Activated T-cell treated with anti-CD3 and anti-CD28 coated beads, Interleukin-2, amount 50 U/mL, for 24 hours (primary cell): ENCODE measurements at places on chromosomes 2 and 18.
A peak's percentile ranks its signal among the peaks of the same experiment; 100 is the strongest.

DNA sequence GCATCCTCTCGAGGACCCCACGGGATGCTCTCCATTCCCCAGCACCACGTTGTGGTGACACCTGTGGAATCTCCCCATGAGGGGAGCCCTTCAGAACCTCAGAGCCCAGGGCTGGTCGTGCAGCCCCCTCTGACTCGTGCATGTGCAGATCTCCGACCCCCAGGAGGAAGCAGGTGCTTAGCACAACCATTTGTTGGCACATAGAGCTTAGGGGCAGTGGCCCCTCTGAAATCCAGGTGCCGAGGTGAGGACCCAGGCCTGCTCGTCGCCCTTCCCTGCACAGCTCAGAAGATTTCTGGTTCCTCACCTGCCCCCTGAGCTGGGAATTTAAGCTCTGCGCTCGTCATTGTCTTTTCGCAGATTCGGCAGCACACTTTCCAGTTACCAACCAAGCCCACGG is 1.3 kb upstream of the OTOS start:
- no peak for DNase-seq

DNA sequence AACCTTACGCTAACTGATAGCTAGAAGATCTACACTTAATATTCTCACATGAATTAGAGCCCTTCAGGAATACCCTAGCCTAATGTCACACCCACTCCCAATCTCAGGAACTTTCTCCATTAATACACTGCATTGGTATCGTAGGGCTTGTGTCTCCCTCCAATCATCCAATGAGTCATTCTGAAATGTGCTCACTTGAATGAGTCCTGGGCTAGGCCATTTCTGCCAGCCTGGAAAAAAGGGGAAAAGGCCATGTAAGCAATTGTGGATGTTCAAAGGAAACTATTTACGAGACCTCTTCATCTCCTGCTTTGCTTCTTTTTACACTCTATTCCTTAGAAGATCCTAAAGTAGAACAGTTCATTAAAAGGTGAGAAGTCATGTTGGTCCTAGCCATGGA is 18.8 kb downstream of the ZEB2 start:
- no peak for DNase-seq

- no peak for DNase-seq
These were observed 58.2 kb upstream of the CD28 start for GRCh38 chr2:203648273-203648672.

GRCh38 chr2:199739413-199740110 is 111.4 kb downstream of the FTCDNL1 start:
- peak; percentile 80 for DNase-seq

DNA sequence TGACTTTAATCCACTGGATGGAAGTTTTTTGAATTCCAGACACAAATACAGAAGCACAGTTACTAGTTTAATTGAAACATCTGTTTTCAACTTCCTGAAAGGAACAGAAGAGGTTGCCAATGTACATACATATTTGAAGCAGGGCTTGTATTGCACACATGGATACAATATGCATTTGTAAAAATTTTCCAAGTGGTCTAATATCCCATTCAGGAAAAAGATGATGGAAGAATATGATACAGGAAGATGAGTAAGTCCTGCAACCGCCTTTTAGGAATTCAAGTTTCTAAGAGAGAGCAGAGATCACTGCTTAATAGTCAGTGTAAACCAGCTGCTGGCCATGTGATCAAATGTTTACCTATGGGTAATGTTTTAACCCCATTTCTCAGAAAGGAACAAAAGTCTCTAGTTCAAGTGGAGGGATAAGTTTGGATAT is 265.4 kb downstream of the TRIB2 start:
- DNase-seq: no peak

DNA sequence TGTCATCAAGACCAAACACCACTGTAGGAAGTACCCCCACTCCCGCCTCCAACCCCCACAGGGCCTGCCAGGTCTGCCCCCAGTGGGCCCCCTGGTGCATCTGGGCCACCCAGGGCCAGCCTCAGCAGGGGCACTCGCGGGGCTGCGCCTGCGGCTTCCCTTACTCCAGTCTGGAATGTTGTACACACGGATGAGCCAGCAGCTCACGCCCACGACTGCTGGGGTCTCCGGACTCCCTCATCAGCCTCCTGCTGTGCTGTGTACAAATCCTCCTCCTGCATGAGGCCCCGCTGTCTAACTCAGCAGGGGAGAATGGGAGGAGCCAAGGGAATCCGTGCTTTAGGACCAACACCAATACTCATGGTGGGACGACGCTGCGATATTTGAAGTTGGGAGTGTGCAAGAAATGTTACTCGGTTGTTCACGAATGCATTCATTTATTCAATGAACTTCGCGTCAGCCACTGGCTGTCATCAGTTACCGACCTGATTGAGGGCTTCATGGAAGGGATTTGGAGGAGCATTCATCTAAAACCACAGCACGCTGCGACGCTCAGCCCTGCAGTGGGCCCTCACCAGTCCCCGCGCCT is 654 bp upstream of the ASB1 start:
- peak; percentile 47 for DNase-seq

GRCh38 chr18:48667276-48668254 is 128.7 kb downstream of the CTIF start:
- DNase-seq: peak; percentile 8

- DNase-seq: no peak
These were observed 61.5 kb downstream of the TNFRSF11A start for GRCh38 chr18:62386601-62387000.

DNA sequence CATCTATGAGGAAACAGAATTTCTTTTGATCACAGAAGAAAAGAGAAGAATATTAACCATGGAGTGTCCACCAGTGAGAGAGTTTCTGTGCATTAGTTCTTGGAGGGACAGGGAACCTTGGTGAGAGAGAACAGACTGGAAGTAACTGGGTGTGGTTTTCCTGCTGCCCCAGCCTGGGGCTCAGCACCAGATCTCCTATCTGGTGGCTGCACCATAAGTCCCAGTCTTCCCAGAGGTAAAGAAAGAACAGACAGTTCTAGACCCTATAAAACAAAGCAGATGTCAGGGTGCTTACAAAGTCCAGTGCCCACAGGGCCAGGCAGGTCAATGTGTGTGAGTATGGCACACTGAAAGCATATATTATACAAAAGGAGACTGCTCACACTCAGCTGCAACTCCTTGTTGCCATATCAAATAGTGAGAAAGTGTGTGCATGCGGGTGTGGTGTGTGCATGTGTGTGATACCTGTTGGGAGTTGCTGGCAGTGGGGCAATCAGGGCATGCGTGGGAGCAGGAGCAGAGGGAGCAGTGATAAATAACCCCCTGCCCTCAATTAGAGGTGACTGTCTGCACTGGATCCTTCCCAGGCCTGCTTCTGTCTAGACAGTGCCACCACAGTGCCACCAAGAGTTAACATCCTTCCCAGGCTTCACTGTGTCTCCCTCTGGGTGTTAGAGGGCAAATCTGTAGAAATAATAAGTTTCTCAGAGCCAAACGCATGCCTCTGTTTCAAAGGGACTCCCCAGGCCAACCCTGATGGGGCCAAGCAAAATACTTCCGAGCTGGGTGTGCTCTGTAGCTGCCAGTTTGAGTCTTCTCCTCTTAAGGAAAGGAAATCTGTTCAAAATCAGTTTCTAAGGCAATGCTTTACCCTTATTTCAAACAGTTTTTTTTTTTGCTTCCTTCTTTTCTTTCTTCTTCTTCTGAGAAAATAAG is 45.7 kb downstream of the RDH14 start:
- no peak for DNase-seq

DNA sequence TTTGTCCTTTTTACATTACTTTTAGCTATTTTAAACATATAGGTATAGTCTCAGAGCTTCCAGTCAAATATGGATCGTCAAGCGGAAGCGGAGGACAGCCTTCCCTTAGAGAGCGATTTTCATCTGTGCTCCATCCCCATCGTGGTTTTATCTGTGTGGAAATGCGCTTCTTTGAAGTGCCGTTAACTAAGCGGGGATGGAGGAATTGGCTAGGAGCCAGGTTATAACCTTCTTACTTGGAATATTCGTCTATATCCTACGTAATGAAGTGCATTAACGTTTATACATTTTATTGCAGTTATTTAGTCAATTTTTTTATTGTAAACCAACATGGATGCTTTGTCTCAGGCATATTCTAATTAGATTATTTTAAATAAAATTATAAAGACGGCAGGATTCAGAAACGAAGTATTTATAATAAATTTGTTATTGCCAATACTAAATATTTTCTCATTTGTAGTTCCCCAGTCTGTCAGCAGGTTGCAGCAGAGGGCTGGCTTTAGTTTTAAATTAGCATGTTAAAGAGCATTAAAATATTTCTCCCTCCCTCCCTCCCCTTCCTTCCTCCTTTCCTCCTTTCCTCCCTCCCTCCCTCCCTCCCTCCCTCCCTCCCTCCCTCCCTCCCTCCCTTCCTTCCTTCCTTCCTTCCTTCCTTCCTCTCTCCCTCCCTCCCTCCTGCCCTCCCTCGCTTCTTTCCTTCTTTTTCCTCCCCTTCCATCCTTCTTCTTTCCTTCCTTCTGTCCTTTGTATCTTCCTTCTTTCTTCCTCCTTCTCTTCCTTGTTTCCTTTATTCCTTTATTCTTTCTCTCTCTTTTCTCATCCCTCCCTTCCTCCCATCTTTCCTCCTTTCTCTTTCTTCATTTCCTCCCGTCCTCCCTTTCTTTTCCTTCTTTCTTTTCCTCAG is 80.6 kb upstream of the DOCK10 start:
- no peak for DNase-seq

- DNase-seq: no peak
These were observed 698 bp upstream of the TMEM237 start for GRCh38 chr2:201644001-201644400.

DNA sequence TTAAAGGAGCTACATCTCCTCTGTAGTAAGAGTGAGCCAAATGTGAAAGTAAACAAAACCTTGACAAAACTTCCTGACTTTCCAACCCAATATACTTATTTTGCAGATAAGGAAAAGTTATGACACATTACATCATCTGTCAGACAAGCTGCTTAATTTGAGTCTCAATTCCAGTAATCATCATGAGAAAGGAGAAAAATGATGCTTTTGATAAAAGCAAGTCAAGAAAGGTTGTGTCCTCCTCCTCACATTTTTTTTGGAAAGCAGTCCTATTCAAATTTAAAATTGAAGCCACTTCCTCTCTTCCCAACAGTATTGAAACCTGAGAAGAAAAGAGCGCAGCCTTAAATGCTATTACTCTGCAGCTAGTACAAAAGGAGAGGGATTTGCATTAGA is 519.6 kb downstream of the LRP1B start:
- DNase-seq: no peak

DNA sequence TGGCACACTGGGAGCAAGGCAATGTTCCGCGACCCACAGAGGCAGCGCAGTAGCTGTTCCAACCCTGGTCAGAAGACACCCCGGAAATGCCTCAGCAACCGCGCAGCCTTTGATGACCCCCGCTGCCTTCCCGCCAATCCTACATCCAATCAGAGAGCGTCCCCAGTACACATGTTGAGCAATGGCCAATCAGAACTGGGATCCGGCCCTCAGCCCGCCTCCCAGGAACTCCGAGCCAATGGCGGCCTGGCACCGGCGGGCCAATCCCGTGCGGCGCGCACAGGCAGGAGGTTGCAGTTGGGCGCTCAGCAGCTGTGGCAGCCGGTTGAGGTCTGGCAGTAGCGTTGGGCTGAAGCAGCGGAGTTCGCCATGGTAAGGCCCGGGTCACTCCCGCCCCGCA is at the start of gene TUBA3D:
TSS of gene TUBA3D (plus strand) at position 289 of the 400 bp plus-strand sequence. CDS start at position 370, 81 bp downstream.
- no peak for DNase-seq

DNA sequence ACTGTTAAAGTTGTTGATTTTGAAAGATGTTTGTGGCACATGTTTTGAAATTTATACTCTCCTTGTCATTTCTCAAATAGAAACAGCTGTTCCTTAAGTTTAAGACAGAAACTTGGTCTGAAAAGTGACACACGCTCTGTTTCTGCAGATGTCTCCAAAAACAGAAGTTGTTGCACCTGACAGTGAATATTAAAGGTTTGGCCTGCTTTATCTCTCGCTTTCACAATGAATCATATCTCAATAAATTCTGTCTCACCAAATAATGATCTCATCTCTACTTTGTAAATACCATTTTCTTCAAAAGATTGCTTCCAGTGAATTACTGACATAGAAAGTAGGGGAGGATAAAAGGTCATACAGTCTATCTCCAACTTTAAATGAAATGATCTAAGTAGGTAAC is 294.9 kb upstream of the SYT4 start:
- no peak for DNase-seq

DNA sequence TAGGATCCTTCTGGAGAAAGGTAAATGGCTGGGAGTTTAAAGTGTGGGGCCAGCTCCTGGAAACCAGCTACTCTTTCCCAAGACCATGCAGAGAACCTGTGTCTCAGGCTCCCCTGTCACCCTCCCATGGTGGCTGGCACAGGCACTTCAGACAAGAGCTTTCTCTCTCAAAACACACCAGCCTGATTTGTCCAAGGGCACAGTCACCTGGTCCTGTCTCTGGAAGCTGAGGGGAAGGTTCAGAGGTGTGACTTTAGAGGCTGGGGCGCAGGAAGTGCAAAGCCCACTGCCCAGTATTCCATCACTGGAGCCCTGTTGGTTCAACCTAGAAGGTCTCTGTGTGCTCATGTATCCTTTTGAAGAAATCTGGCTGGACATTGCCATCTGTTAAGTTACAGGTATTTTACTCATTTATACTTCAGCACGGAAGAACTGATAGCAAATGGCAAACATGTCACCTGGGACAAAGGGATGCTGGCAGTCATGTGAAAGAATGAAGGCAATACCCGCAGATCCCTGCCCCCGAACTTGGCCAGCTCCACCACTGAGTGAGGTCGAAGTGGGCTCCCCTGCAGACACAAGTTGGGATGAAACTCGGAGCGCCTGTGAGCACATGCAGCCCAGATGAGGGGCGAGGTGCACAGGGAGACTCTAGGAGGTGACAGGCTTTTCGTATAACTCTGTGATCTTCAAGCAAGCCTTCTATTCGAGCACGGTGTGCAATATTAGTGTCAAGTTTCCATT is 96.9 kb upstream of the MGAT4A start:
- no peak for DNase-seq

GRCh38 chr2:181465676-181466375 is 8.6 kb downstream of the ITGA4 start:
- DNase-seq: no peak

DNA sequence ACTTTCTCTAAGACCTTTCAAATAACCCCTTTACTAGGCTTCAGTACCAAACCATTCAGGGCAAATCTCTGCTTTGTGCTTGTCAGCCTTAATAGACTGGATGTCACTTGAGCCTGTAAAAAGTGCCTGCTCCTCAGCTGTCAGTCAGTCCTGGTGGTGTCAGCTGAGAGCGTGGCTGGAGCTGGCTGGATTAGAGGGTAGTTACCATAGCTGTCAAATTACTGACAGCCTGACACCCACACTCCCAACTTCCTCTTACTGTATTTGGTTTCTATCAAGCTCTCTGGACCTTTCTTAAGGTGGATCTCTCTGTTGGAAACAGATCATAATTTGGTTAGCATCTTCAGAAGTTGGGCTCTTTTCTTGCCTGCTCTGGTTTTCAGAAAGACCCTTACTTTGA is 371.4 kb upstream of the ATP5MC3 start:
- DNase-seq: no peak

DNA sequence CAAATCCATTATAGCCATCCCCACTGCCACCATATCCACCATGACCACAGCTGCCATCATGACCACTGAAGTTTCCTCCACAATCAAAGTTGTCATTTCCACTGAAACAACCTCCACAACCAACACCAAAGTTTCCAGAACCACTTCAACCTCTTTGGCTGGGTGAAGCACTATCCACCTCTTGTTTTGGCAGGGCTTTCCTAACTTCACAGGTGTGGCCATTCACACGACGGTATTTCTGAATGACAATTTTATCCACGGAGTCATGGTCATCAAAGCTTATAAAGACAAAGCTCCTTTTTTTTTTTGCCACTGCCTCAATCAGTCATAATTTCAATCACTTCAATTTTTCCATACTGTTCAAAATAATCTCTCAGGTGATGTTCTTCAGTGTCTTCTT is 89.8 kb upstream of the UGP2 start:
- no peak for DNase-seq
